ENCODE measurements at places on chromosomes 6 and 20.

DNA sequence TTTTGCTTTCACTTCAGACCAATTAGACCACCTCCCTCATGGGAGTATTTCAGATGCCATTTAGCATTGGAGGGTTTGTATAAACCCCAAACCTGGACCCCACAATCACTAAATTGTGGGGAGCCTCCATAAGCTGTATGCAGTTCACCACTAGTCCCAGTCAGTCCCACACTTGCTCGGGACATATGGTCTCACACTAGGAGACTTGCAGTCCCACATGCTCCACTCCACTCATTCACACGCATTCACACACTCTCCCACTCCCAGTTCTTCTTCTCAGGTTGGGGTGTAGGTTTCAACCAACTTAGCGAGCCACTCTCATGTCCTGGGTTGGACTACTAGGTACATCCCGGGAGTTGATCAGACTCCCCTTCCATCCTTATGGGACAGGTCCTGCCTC lies 84.5 kb upstream of the GPR6 start:
- no peak for DNase-seq

DNA sequence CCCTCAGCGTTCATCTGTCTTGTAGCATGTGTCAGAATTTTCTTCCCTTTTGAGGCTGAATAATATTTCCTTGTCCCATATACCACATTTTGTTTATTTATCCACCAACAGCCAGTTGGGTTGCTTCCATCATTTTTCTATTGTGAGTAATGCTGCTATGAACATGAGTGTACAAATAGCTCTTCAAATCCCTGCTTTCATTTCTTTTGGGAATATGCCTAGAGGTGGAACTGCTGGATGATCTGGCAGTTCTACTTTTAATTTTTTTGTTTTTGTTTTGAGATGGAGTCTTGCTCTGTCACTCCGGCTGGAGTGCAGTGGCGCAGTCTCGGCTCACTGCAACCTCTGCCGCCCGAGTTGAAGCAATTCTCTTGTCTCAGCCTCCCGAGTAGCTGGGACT lies 64.7 kb downstream of the SASH1 start:
- no peak for DNase-seq

DNA sequence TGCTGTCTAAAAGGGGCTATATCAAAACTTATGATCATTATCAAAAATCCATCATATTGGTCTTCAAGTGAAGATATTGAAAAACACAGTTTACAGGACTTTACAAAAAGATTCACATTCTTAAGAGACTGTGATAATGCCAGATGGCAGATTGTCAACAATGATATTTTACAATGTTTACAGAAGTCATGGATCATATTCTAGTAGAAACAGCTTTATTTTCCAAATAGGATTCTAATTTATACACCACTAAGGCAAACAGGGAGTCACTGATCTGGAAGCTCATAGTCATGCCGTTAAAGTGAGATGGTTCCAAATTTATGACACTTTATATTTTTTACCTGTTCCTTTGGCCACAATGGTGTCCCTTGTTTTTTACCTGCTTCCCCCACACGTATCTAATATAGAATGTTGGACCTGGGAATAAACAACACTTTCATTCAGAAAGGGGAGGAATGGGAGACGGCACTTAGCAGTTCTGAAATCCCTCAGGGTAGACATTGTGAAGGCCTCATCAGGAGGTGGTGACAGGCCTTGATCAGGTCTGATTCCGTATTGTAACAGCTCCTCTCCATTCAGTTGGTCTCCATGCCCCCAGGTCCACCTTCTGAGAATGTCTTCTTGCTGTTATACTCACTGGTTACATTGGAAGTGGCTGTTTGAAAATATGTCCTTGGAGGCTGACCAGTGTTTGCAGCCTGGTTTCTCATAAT lies 228.6 kb downstream of the ADGB start:
- no peak for DNase-seq

GRCh38 chr6:21611485-21611884 lies 17.9 kb downstream of the SOX4 start:
- DNase-seq: no peak

DNA sequence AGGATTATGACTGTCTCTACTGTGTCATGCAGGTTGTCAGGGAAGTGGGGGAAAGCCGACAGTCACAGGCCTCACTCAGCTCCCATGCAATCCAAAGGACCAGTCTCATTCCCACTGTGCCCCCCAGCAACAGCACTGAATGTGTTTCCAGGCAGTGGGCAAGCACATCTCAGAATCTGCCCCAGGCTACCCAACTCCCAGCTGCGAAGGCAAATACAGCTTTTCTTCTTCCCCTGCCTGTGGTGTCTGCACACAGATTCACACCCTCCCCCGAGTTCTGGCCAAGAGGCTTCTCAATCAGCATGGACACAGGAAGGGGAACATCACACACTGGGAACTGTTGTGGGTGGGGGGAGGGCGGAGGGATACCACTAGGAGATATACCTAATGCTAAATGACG lies 75.3 kb downstream of the SNAP91 start:
- DNase-seq: no peak

- no peak for DNase-seq
Observed at GRCh38 chr20:58627212-58628072, 23.6 kb upstream of the STX16 start.

DNA sequence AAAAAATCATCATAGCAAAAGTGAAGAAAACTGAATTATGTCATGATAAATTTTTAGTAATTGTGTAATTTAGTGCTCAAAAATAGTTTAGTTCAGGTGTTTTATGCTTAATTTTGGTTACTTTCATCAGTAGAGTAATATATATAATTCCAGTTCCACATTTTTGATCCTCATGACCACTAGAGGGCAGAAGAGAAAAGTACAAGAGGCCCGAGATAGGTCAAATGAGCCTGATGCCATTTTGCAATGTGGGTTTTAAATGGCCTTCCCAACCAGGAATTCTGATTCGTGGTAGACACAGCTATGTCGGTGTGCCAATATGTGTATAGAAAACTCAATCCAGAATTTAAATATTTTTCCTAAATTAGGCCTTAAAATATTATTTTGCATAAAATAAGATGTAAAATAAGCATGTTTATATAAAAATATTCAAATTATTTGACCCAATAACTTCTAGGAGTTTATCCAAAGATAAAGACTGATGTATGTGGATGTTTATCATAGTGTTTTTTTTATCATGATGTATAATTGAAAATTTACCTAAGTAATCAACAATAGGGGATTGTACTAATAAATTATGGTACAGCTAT lies 159.7 kb upstream of the RPS6KA2 start:
- no peak for DNase-seq

DNA sequence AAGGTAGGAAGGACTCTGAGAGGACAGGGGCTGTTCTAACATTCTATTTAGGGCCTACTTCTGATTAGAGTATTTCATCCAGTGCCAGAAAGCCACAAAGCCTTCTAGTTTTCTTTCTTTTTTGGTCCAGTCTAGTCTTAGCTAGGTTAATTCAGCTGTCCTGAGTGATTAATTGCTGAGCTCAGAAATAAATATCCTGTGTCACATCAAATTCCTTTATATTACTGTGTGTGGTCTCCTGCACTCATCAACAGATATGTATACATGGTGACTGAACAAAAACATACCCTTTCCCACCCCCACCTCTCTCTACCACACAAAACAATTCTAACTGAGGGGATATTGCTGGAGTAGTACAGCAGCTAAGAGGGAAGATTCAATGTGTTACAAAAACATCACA lies 601.5 kb upstream of the NRSN1 start:
- no peak for DNase-seq

DNA sequence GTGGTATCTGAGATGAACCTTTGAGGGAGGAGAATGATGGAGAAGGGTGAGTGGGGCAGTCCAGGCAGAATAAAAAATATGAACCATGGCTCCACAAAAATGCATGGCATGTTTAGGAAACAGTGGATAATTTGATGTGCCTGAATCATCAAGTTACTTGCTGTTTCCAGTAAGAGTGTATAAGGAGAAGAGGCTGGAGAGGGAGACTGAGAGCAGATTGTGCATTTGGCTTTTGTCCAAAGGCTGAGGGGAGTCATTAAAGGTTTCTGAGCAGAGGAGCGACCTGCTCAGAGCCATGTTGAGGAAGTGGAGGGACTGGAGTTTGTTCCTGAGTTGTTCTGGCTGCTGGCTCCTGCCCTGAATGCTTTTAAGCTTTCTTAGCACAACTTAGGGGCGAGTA lies 6.1 kb downstream of the MMP24 start:
- DNase-seq: no peak

DNA sequence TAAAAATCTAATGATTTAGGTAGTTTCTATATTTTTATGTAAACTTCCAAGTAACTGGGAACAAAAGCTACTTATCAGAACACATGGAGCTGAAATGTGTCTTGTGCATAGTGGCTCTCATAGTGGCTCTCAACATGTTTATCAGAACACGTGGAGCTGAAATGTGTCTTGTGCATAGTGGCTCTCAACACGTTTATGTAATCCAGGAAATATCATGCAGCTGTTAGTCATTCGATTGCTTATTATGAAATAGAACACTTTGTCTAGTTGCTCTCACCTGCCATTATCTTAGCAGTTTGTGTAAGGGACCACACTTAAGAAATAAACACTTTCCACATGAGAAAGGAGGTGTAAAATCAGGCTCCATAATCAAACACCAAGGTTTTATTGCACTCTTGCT lies 119.2 kb upstream of the ASCC3 start:
- no peak for DNase-seq

DNA sequence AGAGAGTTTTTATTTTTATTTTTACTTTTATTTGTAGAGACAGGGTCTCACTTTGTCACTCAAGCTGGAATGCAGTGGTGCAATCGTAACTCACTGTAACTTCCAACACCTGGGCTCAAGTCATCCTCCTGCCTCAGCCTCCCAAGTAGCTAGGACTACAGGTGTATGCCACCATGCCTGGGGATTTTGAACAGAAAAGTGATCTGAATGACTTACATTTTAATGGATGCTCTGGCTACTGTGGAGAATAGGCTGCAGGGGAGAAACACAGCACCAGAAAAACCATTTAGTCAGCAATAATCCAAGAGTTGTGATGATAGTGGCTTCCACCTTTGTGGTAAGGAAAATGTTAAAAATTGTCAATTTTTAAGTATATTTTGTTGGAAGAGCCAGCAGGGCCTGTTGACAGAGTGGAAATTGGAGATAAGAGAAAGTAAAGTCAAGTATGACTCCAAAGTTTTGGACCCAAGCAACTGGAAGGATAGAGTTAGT lies 106.0 kb upstream of the LOC128125822 start:
- DNase-seq: no peak

- no peak for DNase-seq
Observed at GRCh38 chr6:42274898-42275297, 57.2 kb upstream of the MRPS10 start.

- DNase-seq: no peak
Observed at GRCh38 chr20:45444050-45444449, 25.5 kb upstream of the WFDC2 start.

DNA sequence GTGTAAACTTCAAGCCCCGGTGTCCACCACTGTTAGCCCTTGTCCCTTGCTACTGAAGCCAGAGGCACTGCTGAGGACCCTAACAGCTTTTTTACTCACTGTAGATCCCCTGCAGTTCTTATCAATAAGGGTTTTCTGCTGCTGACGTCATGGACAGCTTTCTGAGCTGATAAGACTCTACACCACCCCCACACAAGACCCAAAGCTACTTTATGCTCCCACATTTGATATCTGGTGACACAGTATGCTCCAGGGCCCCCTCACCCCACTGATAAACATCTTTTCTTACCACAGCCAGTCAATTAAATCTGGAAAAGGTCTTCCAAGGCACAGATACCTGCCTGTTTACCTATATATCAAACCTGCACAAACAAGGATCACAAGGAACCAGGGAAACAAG lies 65.3 kb downstream of the NUS1 start:
- no peak for DNase-seq

GRCh38 chr6:138769102-138769676 lies 4.4 kb upstream of the CCDC28A start:
- no peak for DNase-seq

Data from right kidney (tissue), 9 donors.